NCI-H1105 (cell line): ENCODE measurements at places on chromosomes 6 and 20.

DNA sequence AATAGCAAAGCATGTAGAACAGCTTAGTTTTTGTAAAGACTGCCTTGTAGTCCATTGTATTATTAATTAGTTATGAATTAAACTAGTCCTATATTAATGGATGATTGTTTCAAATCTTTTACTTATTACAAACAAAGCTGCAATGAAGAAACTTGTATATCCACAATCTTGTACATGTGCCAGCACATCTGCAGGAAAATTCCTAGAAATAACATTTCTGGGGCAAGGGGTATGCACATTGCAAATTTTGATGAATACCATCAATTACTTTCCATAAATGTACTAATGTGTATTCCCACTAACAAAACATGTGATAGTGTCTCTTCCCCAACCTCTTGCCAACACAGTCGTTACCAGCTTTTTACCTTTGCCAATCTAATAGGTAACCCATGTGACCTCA, 73.6 kb upstream of the AKAP12 start:
- no peak for DNase-seq

DNA sequence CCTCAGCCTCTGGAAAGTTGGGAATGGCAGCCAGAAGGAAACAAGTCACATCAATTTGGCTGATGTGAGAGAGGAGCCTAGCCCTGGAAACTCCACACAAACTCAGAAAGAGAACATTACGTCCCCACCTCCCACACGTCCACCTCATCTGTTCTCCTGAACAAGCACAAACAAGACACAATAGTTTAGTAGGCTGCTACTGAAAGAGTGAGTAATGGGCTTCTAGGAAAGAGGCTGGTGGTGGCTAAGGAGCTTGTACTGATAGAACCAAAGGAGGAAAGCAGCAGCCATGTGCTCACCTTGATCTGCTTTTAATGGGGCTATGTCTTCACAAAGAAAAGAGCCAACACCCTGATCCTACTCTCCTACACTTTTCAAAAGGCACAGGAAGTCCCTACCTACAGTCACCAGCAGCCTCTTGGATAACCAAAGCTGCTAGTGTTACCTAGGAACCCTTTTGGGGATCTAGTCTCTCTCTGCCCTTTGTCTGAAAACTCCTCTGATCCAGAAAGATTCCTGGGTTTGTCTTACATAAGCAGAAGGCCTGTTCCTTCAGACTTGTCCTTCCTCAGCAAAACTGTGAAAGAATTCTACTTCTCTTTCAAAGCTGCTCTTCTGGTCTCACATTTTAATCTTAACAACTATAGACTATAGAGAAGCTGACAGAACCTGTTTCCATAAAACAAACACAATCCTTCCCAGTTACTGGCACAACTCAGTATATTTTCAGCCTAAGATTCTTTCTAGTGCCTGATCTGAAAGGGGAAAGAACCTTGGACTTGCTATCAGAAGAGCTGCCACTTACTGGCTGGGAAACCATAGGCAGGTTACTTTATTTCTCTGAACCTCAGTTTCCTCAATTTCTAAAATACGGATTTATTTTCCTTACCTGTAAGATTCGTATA, 3.1 kb downstream of the PLAGL2 start:
- DNase-seq: no peak

DNA sequence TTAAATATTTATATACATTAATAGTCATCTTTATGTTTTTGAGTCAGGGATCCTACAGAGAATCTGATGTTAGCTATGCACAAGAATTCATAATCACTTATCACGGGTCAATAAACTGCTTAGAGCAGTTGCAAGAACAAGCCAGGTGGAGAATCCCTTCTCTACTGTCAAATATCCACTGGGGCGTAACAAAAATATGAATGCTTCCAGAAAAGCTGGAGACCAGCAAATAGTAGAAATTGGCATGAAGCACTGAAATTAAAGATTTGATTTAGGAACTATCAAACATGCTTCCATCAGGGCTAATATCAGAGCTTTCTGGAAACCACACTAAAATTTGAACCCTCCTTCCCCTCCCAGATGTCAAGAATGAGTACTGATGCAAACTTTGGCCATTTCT, 37.3 kb downstream of the ADGRG6 start:
- DNase-seq: no peak

DNA sequence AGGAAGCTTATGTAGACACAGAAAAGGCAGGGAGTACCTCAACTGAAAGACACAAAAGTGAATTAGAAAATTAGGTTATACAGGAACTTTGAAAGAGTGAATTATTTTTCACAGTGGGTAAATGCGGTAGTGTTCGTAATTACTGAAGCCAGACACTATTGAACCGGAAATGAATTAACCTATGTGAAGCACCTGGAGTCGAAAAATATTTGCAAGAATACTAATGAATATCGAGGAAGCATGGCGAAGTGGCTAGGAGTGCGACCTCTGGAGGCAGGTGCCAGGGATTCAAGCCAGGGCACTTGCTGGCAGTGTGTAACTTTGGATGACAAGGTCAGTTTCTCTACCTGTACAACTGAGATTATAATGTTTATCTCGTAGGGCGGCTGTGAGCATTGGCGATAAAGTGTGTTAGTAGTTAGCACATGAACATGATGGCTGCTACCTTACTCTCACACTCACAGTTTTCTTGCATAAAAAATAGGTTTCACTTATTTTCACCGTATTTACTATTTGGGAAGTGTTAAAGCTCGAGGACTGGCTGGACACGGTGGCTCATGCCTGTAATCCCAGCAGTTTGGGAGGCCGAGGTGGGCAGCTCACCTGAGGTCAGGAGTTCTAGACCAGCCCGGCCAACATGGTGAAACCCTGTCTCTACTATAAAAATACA, 567 bp upstream of the SLC18B1 start:
- peak; percentile 70 for DNase-seq

DNA sequence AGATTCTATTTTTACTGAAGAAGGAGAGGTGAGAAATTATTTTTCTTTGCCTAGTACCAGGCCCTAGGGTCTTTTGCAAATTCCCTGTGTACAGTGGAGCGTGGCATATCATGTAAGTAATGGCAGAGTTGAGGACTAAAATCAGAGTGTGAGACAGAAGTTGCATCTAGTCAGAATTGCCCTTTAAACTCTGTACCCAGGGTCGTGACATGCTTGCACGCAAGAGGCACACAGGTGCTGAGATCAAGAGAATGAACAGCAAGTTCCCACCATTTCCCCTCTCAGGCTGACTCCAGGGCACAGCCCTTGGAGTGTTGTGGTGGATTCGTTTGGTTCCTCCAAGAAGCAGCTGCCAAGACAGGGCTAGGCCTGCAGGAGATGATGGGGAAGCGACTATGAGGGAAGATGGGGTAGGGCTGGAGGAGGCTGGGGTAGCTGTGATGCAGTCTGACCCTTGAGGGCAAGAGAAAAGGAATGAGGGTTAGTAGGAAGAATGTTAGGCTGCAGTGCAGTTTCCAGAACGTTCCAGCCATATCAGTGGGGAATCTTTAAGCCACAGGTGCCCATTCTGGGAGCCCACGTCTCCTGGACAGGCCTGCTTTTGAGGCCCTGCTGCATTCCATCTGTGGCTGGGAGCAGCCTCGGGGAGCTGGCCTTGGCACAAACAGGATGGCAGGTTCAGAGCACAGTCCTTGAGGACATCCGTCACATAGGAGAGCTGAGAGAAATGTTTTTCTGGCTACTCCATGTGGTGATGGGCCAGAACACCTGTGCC, 6.9 kb downstream of the NELFCD start:
- DNase-seq: no peak

DNA sequence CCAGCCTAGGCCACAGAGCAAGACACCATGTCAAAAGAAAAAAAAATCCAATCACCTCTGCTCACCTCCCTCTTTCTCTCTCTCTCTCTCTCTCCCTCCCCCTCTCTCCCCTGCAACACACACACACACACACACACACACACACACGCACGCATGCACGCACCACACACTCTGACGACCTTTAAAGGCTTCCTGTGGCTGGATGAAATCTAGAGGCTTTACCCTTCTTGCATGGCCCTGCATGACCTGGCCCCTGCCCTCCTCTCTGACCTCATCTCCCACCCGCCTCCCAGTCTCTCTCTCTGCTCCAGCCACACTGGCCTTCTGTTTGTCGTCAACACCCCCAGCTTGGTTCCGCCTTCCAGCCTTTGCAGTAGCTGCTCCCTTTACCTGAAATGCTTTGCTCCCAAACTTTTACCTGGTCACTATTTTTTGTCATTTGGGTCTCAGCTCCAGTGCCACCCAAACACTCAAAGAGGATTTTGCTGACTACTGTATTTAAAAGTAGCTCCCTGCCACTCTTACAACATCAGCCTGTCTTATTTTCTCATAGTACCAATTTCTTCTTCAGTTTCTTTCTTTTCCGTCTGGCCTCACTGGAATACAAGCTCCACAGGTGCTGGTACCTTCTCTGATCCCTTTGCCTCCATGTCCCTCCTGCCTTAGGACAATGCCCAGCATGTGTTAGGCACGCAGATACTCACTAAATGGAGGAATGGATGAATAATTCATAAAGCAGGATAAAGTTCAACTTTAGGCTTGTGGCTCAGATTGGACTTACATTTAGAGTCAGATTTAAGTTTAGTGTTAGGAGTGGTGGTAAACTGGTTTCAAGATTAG, 4.3 kb upstream of the LTA start:
- no peak for DNase-seq

DNA sequence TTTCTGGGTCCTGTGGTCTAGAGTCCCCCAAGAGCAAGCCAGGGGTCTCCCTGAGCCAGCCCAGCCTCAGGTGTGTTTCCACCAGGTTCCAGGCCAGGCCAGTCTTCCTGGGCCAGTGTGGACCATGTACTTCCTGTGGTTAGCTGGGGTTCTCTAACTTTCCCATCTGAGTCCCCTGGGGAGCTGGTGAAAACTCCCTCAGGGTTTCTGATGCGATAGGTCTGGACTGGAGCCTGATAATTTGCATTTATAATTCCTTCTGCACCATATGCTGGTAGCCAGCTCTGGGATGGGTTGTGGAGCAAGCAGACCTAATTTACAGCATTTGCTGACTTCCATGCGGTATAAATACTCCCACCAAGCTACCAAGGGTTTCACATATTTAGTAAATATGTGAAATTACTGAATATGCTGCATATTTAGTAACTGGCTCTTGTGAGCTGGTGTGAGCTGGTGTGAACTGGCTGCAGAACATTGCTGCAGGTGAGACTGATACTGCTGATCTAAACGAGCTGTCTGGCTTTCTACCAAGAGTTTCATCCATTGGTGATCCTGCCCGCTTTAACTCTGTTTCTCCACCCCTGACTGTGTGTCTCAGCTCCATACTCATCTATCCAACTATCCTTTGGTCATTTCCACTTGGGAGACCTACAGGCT, 62.6 kb downstream of the RIN2 start:
- DNase-seq: no peak

DNA sequence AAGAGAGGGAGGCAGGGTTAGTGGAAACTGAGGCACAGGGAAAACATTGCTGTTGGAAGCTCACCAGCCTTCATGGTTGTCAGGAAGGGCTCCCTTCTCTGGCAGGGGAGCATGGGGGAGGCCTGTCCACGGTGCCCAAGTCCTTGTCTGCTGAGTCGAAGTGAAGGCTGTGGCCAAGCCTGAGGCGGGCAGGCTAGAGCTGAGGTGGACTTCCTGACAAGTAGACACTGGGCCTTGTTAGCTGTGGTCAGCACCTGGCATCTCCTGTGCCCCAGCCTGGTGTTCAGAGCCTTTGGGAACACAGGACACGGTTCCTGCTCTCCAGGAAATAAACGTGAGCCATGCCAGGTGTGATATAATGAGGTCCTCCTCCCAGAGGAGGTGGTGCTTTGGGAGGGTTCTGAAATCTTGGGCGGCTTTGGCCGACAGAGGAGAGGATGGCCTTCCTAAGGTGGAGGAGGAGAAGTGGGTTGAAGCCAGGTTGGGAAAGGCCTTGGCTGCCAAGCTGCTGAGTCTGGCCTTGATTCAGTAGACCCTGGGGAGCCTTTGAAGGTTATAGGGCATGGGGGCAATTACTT, 138.4 kb upstream of the RNF24 start:
- no peak for DNase-seq

DNA sequence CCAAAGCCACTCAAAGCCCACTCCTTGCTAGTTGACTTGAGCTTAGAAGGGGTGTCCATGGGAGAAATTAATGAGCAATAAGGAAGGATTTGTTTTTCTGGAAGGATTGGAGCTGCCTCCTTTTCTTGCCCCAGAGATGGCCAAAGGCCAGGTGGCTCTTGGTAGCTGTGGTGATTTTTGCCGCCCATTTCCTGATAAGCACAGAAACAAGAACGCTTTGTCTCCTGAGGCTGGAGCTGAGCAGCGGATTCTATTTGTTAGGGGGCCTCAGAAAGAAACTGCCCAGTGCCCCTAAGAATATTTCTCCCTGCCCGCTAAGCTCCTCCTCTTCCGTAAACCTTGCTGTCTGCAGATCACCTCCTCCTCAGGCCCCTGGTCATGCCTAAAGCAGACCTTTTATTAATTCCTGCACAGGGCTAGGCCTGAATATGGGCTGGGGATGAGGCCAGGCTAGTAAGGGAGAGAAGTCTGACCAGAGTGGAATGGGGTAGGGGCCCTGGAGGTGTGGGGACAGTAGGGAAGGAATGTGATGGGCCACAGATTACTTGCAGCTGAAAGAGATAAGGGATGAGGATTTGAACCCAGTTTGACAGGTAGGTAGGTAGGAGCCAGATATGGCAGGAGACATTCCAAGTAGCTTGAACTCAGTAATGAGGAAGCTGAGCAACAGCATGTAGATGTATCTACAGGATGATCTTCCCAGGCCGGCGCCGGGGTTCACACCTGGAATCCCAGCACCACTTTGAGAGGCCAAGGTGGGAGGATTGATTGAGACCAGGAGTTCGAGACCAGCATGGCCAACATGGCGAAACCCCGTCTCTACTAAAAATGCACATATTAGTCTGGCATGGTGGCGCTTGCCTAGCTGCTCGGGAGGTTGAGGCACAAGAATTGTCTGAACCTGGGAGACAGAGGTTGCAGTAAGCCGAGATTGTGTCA, 71.2 kb upstream of the NAA20 start:
- DNase-seq: no peak

GRCh38 chr6:30802731-30803130, 58.4 kb upstream of the IER3 start:
- no peak for DNase-seq

DNA sequence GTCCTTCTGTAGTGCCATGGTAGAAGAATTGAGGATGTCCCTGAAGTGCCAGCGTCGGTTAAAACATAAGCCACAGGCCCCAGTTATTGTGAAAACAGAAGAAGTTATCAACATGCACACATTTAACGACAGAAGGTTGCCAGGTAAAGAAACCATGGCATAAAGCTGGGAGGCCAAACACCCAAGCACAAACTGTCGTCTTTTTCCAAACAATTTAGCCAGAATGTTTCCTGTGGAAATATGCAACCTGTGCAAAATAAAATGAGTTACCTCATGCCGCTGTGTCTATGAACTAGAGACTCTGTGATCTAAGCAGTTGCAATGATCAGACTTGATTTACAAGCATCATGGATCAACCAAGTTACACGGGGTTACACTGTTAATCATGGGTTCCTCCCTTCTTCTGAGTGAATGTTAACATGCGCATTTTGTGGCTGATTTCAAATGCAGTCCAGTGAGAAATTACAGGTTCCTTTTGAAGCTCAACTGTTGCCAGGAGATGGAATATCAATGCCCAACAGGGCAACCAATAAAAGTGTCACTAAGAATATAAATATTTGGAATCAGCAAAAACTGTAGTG, 674.9 kb downstream of the GRIK2 start:
- DNase-seq: no peak

- no peak for DNase-seq
Observed at GRCh38 chr6:31122791-31123706, 2.8 kb upstream of the CDSN start.
